ENCODE measurements at places on chromosomes 16 and 17.

DNA sequence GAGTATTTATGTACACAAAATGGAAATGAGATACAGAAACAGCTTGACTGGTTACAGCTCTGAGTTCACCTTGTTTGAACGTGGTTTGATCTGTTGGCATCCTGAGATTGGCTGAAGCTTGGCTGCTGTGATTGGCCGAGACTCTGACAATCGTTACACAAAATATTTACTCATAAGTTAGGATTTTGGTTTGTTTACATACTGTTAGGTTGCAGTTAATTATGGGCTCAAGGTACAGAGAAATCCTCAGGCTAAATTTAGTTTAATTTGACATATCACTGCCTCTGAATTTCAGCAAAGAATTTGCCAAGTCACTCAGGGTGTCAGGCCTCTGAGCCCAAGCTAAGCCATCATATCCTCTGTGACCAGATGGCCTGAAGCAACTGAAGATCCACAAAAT is 227.3 kb downstream of the COPRS start:
- no peak for DNase-seq

DNA sequence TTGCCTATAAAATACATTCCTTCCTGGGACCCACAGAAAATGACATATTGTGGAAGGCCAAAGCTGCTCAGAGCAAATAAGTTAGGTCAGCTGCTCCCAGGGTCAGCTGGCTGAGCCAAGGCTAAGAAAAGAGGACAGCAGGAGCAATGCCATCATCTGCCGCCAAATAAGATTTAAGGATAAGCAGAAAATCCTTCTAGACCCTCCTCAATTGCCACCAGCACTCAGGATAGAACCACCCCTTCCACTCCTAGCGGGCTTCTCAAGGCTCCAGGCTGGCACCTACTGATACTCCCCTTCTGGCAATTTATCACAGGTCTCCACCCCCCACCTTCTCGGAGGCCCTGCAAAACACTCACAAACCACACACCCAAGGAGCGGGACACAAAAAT is 22.9 kb downstream of the MBTPS1 start:
- DNase-seq = no peak

DNA sequence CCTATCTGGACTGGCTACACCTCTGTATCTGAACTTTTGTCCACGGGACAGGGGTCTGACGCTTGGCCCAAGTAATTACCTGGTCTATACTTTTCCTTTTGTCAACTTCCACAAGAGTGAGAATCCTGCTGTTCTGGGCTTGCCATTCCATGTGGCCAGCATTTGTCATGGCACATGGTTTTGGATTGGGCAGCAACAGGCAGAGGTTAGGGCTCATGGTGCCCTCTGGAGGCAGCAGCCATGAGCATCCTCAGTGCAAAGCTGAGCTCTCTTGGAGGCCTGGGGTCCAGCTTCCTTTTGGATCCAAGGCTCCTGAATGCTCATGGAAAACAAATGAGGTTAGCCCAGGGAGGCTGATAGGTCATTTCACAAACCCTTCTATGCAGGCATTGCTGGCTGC is 7.5 kb upstream of the EDC4 start:
- no peak for DNase-seq

DNA sequence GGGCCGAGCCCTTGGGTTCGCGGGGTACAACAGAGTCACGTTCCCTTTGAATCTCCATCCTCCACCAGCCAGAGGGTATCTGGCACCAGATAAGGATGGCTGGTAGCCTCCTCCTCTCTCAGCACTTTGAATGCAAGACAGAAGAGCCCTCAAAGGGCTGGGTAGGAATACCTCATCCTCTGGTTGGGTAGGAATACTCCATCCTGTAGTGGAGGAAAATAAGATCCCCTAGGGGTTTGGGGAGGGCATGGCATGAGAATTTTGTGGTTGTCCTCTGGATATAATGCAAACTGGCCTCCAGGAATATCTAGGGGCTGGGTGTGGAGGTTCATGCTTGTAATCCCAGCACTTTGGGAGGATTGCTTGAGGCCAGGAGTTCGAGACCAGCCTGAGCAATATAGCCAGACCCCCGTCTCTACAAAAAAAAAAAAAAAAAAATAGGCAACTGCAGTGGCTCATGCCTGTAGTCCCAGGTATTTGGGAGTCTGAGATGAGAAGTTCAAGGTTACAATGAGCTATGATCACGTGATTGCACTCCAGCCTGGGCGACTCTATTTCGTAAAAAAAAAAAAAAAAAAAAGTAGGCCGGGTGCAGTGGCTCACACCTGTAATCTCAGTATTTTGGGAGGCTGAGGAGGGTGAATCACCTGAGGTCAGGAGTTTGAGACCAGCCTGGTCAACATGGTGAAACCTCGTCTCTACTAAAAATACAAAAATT is 2.7 kb downstream of the IGFBP4 start:
- DNase-seq = no peak

DNA sequence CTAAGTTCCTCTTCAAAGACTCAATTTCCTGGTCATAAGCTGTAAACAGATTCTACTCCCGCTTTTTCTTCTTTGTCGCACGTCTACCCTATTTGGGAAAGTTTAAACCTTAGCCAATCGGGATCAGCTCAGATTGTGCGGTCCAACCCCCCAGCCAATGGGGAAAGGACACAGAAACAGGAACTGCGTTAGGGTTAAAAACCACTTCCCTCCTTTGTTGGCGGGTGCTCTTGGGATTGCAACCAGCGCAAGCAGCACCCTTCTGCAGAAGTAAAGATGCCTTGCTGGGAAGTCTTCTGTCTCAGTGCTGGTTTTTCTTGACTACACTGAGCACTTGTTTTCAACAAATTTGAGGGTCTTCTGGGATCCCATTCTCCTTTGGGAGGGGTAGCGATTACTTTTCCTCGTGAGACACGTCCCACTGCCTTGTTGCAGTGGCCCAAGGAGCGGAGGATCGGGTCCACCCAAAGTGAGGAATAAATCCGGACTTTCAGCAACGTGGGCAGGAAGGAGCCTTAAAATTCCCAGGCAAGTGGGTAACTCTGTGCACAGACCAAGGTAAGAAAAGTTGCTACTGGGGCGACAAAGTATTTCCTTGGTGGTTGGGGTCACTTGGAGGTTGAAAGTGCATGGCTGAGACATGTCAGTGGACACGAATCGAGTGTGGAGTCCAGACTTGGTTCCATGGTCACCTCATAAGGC is 1.0 kb upstream of the YPEL3 start:
- no peak for DNase-seq
